ENCODE measurements at places on chromosomes 3 and 15.

DNA sequence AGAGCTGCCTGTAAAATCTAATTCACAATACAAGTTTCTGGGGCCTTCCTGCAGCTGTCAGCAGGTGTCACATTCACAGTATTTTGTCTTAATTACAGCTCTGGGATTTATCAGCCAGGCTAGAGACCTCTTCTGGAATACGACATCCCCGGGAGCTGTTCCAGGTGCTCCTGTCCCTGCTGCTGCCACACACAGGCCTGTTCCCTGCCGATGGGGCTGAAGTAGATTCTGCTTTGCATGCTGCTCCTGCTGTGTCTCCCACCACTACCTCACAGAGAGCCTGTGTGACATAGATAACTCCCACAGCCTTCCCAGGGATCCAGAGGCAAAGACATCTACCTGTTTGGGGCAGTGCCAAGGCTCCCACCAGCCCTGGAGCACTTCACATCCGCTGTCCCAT lies 20.4 kb downstream of the COLQ start:
- no peak for DNase-seq

GRCh38 chr3:108221393-108221792 lies 831 bp downstream of the IFT57 start:
- DNase-seq: peak; percentile 20

DNA sequence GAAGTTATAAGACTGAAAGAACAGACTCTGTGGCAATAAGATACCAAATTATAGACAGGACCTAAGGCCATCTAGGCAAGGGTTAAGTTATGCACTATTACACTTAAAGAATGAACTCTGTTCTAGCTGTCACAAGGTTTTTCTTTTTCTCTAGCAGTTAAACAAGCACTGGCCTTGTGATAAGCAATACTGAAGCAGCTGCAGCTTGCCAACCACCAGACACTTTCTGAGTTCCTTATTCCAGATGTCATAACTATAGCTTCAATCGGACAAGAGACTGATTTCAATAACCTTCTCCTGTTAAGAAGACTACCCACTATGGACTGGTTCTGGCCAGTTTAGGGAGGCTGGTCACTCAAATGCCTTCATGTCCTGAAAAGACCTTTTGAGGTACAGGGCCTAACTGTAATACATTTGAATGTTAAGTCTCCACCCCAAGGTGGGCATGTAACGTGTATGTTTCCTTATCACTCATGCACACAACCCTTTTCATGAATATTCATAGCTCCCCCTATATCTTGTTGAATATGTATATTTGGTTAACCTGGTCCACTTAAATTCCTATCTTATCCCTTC lies 85.8 kb downstream of the CFAP20DC start:
- DNase-seq: no peak

DNA sequence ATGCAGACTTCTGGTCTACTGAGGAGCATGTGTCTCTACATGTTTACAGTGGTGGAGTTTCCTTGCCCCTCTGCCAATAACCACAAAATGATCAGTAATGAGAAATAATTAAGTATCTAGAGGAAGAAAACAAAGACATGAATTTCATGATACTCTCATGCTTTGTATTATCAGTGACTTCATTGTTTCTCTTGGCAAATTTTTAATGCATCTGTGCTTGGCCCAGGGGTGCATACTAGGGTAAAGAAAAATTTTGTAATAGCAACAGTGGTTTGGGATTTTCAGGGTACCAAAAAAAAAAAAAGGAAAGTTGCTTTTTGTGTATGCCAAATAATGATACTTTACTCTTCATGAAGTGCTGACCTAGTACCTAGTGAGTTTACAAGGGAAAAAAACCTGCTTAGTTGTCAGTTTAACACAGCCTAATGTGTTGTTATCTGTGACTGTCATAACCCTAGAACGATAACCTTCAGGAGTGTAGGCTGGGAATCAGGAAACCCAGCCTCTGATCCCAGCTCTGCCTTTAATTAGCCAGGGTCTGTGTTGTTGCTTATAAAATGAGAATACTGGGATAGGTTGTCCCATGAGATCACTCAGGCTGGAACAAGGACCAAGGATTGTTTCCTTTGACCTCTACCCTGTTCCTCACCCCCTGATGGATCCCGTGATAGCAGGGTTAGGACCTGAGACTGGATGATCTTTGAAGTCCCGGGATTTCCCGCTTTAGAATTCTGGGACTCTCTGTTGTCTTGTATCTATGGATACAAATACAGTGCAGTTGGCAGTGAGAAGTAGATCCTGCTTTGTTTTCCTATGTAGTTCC lies 117.5 kb downstream of the CMSS1 start:
- DNase-seq: no peak

DNA sequence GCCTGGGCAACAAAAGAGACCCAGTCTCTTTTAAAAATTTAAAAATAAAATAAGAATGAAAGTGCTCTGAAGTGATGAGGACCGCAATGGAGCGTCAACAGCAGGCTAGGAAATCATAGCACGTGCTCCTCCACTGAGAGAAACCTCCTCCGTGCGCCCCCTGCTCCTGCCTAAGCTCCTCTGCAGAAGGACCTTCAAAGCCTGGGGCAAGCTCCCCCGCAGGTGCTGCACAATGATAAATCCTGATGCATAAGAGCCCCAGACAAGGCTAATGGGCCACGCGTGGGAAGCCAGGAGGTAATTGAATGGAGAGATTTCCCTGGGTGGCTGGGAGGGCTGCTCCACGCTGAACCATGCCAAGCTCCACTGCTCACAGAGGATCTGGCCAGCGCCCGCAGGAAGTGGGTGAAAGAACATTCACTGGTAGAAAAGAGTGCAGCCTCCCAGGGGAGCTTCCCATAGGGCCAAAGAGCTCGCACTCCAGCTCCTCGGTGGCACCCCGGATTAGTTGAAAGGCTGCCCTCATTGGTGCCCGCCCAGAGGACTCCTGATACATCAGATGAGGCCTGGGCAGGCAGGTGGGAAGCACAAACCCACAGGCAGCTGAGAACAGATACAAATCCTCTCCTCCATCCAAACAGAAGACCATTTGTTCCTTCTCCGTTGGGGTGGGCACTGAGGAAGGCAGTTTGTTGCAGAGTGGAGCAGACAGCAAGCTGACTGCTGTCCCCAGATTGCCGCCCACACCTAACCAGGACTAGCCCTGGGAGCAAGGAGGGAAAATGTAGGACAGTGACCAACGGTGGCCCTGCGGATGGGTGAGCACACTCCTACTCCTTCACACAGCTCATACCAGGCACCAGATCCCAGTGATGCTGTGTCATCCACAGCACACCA lies 52.5 kb downstream of the CPN2 start:
- no peak for DNase-seq

DNA sequence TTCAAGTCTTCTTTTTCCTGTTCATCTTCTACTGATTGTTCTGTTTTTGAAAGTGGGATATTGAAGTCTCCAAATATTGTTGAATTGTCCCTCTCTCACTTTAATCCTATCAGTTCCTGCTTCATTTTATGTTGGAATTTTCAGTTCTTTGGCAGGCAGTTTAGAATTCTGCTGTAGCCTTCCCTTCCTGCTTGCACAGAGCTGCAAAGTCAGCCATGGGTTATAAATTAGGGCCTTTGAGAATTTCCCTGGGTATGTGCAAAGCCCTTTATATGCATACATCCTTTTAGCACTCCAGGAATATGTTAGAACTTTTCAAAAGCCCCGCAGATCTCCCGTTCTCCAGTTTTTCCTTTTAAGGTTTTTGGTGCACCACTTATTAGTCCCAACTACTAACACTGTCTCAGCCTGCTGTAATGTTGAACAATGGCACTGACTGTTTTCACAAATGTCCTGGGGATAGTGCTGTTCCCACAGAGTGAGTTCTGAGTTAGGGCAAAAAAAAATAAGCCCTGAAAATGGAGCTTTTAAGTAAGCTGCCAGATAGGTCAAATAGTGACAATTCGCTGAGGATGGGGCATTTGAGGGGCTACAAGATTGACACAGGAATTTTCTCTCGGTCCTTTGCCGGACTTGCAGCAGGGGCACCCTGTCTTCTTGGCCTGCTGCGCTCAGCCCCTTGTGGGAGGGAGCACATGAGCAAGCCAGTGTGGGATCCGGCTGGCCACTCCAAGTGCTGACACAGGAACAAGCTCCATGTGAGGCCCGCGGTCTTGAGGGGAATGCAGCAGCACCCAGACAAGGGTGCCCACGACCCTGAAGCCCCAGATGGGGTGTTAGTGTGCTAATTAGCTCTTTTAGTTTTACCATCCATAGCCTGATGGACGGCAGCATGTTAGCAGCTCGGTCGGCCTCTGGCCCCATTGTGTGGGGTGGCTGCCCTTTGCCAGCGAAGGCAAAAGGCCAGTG lies 96.0 kb downstream of the VPS8 start:
- DNase-seq: no peak

All from CD4-positive, alpha-beta T cell treated with Interleukin-12 subunit alpha and Interleukin-12 subunit beta, for 1 hour (primary cell).